ENCODE measurements at places on chromosomes 11 and 22.

GRCh38 chr11:1048375-1049070, 12.0 kb upstream of the MUC6 start:
- DNase-seq, result no peak

DNA sequence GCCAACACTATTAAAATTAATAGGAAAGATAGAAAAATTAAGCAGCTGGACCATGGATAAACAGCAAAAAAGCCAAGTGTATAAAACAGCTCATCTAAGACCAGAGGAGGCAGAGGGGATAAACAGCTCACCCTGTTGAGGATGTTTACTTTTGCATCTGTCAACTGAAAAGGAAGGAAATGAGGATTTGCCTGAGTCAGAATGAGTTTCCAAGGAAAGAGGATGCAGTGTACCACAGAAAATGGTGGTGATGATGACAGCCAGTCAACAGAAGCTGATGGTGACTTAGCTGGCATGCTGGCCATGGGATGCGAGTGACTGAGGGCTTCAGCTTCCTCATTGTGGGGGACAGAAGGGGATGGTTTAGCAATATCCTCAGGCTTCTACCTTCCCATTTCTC, 183.5 kb downstream of the KIRREL3 start:
- no peak for DNase-seq

DNA sequence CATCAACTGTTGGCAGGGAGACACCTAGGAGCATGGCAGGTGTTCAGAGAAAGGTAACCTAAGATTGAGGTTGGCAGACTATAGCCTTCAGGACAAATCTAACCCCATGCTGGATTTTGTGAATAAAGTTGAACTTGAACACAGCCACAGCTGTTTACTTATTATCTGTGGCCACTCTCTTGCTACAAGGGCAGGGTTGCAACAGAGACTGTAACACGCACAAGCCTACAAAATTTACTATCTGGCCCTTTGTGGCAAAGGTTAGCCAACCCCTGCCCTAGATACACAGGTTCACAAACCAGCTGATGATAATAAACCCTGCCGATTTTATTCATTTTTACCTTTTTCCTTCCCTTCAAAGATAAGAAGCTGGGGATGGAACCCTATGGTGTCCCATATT, 2.5 kb downstream of the THYN1 start:
- DNase-seq, result no peak

DNA sequence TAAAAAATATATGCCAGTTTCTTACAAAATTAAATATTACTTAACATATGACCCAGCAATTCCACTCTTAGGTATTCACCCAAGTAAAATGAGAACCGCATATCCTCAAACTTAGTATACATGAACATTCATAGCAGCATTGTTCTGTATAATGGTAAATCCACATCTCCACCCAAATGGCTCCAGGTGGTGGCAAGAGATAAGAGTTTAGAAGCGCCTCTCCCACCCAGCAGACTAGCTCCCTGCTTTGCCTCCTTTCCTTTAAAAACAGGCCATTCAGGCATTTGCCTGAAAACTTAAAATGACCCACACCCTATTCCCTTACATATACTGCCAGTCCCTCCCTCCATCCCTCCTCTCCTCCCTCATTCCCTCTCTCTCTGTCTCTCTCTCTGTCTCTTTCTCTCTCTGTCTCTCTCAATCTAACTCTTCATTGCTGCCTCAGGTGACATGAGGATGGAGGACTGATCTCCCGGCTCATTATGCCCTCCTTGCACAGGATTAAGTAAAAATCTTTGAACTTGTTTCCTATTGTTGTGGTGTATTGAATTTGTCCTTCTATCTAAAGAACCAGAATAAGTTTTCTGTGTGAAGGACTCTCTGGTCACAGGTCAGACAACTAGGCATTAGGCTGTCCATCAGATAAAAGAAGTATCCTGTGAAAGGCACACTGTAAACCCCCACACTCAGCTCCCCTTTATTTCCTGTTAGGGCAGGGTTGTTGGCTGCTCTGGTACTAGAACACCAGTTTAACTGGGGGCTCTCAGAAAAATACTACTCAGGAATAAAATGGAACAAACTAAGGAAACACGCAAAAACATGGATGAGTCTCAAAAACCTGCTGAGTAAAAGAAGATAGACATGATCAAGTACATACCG, 48.3 kb downstream of the RRP8 start:
- DNase-seq, result no peak

GRCh38 chr11:68441466-68442230, 18.9 kb upstream of the PPP6R3 start:
- no peak for DNase-seq

DNA sequence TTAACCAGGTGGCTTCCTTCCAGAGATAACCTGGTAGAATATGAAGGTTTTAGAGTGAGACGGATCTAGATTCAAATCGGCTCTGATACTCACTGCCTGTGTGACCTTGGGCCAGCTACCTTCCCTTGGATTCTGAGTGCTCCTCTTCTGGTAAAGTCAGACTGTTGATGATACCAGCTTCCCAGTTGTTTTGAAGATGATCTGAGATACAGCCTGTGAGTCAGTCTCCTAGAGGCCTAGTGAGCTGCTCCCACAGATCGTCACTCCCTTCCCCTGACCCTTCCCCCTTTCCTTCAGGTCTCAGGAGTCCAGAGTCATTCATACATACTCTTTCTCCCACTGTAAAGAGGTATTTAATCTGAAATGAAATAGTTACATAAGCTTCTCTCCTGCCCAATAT, 207.8 kb downstream of the GRIK4 start:
- no peak for DNase-seq

- DNase-seq, result no peak
Observed at GRCh38 chr11:27410272-27410671, 47.3 kb upstream of the CCDC34 start.

DNA sequence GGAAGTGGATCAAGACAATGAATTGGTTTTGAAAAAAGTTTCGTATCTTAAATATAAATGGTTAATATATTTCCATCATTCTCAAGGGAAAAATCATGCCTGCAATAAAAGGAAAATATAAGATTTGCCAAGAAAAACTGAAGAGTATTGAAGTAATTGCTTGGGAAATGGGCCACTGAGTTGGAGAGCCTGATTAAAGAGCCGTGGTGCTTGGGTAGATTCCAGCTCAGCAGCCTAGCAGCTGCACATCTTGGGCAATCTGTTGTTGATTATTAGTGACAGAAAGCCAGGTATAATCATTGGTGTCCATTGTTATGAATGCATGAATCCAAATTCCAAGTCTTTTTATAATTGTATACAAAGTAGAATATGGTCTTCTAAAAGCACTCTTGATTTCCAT, 800.9 kb upstream of the CHORDC1 start:
- no peak for DNase-seq

DNA sequence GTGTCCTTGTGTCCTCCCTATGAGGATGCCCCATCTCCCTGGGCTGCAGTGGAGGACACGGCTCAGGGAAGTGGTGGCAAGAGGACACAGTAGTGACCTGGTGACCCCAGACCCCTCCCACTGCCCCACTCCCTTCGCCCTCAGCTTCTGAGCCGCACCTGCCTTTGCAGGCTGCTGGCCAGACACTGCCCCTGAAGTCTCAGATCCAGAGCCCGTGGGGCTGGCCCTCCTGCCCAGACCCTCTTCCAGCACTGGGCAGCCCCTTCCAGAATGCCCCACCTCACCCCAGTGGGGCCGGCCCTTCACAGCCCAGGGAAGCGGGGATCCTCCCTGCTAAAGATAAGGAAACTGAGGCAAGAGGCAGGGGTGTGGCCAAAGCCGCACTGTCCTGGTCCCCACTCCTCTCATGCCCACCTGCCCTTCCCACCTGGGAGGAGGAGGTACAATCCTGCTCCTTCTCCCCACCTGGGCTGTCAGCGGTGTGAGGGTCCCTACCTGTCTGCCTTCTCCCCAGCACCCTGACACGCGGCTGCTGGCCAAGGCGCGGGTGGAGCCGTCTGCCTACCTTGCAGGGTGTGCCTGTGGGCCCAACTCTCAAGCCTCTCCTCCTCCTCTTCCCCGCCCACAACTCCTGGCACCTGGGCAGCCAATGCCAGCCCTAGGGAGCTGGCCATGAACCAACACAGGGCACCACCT, 17.3 kb downstream of the TRPM5 start:
- peak; percentile 71 for DNase-seq

DNA sequence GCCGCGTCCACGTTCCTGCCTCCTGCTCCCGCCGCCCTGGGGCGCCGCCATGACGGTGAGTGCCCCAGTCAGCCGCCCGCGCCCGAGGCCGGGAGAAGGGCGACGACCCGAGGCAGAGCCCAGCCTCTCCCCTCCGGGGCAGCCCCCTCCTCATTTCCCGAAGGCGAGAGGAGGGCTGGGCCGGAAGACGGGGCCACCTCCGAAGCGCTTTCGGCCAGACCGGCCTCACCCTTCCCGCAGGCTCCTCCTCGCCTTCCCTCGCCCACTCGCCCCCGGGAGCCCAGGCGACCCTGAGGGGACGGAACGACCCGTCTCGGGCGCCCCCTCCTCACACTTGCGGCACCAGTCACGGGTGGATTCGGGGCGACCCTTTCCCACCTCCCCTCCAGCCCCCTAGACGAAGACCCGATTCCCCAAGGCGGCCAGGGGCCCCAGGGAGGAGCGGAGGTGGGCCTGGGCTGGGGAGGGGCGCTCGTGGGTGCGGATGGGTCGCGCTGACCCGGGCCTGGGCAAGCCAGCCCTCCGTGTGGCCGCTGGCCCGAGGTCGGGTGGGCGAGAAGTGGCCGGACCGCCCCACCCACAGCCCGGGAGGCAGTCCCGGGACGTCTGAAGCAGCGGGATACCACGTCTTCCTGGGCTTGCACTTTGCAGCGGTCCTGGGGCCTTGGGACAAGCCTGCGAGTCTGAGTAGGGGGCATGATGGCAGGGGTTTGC, 49.7 kb downstream of the TRIOBP start:
- DNase-seq, result peak; percentile 60

- DNase-seq, result no peak
Observed at GRCh38 chr11:94655291-94655690, 88.1 kb downstream of the PIWIL4 start.

DNA sequence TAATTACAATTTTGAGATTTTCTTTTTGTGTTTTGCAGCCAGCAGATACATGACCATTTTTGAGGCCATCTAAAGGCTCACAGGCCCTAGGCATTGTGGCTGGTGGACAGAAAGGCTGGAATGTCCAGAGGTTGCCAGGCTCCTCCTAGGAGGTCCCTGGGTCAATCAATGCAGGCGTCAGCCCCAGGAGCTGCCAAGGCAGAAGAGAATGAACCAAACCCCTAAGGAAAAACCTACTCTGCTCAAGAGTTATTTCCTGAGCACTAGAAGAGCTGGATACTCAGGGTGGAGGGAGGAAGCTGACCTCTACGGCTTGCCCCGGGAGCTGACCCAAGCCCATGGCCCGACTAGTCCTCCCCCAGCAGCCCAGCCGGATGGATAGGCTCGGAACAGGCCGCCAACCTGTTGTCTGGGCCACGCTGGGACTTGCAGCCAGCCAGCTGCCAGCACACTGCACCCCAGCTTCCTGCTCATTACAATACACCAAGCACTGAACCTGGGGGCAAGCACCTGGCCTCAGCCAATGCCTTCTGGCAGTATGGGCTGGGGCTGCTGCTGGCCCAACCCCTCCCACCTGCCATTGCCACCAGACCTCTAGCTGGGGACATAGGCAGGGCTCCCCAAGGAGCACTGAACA, 5.7 kb upstream of the SCGB1A1 start:
- no peak for DNase-seq

GRCh38 chr11:119853581-119854360, 124.8 kb upstream of the NECTIN1 start:
- DNase-seq, result no peak

DNA sequence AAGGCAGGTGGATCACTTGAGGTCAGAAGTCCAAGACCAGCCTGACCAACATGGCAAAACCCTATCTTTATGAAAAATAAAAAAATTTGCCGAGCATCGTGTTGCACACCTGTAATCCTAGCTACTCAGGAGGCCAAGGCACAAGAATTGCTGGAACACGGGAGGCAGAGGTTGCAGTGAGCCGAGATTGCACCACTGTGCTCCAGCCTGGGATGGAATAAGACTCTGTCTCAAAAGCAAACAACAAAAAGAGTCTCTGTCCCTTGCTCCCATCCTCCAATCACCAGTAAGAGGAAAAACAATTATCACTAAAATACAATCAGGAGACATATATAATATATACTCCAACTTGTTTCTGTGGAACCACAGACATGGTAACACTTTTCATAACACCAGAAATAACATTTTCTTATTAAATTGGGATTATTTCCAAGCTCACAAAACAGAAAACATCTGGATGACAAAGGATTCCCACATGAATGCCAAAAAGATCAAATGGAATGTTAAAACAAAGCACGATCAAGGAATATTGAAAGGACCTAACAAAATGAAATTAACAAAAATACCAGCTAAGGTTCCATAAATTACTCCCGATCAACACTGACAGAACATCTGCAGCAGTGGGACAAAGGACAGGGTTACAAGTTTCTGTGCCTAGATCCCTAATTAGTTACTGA, 15.2 kb downstream of the FCHSD2 start:
- no peak for DNase-seq

- DNase-seq, result peak; percentile 74
Observed at GRCh38 chr11:911031-911889, 650 bp upstream of the CHID1 start.

DNA sequence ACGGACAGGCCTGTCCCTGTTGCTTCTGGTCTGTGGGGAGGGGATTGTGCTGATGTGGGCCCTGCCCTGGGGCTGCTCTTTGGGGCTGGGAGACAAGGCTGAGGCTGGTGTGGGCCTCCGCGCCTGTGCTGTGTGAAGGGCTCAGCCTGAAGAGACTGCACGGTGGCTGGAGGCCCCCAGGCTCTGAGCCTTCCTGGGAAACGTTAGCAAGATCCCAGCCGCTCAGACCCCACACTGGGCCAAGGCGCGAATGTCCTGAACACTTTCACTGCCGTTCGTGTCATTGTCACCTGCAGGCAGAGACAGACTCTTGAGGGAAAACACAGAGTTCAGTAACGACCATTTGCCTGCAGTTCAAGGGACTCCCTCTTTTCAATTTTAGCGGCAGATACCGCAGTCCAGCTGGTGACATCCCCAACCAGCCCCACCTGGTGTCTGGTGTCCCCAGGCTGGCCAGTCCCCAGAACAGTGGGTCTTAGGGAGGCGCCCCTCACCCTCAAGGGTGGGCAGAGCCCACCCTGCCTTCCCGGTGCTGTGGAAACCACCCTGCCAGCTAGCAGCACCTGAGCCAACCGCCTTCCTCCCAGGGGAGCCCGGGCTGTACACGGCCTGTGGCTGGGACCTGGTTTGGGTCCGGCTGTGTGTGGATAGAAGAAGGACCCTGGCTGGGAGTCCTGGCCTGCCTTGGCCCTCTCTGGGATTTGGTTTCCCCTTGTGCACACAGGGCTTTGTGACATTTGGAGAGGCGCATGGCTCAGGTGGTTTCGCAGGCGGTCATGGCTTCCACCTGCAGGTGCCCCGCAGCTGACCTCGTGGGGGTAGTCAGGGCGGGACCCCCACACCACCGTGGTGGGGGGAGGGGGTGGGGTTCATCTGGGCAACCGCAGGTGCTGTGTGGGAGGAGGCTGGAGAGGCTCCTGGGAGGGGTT, 5.7 kb downstream of the PANX2 start:
- peak; percentile 31 for DNase-seq
